ENCODE measurements at places on chromosomes 7 and 10.

GRCh38 chr10:1354809-1355710 is 298.9 kb downstream of the WDR37 start:
- no peak for DNase-seq

DNA sequence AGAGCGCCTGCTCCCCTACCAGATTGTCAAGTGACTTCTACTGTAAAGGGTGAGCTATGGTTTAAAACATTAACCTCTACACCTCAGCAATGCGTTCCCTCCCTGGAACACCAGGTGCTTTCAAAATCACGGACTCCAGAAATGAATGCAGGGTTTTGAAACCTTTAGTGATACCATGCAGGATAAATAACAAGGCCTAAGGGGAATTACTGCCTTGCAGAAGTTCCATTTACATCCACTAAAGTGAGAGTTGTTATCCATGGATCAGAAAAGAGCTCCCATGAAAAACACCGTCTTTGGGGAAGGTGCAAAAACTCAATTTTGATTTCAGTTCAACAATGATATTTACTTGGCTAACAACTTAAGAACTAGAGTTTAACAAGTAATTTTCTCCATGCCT is 4.0 kb downstream of the FZD8 start:
- no peak for DNase-seq

DNA sequence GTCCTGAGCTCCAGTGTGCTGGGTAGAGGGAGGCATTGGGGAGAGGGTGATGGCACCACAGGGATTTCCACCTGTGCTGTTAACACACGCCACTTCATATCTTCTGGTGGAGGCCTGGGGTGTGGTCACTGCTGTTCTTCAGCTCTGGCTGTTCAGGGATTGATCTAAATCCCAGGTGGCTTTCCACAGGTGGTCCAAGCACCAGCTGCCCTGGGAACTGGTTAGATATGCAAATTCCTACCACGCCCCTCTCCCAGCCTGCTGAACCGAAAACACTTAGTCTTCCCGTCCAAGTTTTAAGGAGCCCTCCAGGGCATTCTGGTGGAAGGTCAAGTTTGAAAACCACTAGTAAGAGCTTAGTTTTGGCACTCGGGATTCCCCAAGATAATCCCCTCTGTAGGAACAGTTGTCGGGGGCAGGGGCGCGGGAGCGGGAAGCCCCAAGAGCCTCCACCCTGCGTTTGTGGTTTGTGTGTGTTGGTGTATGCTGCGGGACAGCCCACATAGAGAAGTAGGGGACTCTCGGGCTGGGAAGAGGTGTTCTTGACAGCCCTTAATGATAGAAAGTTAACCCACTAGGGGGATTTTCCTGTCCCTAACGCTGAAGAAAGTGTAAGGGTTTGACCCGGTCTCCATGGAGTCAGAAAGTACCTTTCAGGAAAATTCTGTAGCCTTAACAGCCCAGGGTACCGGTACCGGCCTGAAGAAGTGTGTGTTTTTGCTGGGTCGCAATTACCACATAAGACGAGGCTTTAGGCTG is 5.1 kb downstream of the DEPP1 start:
- no peak for DNase-seq

GRCh38 chr10:27759483-27760272 is 14.1 kb upstream of the MKX start:
- no peak for DNase-seq

DNA sequence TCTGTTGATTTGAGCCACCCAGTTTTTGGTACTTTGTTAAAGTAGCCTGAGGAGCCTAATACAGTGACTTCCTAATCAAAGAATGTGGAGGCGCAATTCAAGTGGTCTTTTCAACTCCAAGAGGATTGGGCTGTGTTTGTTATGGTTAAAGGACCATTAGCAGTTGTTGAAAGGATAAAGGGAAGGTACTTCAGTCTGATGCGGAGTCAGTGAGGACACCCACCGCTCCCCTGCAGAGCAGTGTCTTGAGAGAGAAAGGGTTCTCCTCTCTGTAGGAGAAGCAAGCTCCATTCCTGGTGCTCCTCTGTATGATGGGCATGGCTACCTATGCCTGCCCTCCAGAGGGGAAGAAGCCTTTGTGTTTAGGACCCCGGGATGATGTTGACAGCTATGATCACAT is 590.6 kb upstream of the C7orf33 start:
- no peak for DNase-seq

DNA sequence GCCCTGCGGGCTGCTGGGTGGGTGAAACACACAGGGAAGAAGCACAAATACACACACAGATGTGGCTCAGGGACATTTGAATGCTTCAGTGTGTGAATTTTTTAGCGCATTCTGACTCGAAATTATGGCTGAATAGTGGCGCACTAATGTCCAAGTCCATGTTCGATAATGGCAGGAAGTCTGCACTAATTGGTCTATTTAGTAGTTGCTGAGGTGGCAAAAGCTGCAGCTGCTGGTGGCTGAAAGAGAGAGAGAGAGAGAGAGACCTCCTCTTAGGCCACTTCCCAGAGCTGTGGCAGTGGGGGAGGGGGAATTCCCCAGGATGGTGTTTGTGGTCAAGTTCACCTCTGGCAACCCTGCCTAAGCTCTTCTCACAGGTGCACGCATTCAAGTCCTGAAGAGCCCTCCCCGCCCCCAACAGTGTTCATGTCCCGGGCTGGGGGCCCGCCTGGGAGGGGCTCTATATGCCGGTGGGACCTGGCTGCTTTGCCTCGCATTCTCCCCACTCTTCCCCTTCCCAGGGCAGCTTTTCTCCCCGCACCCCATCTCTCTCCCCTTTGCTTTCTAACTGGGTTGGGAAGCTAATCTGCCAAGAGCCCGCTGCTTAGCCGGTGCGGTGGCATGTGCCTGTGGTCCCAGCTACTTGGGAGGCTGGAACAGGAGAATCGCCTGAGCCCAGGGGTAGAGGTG is 6.0 kb upstream of the MNX1 start:
- no peak for DNase-seq

Measured in Ammon's horn (tissue), 1 donor.